ENCODE measurements at places on chromosomes 6 and 20. TPM values are rescaled to one million over a fixed set of nuclear protein-coding genes. Genes with fewer than 3 reads are reported as not detected.

Gene EYA4
- total RNA-seq = not detected

Gene NKX2-2
- not detected for total RNA-seq

GRCh38 chr6:32189742-32190053 is 304 bp downstream of the PBX2 start:
- no peak for DNase-seq

DNA sequence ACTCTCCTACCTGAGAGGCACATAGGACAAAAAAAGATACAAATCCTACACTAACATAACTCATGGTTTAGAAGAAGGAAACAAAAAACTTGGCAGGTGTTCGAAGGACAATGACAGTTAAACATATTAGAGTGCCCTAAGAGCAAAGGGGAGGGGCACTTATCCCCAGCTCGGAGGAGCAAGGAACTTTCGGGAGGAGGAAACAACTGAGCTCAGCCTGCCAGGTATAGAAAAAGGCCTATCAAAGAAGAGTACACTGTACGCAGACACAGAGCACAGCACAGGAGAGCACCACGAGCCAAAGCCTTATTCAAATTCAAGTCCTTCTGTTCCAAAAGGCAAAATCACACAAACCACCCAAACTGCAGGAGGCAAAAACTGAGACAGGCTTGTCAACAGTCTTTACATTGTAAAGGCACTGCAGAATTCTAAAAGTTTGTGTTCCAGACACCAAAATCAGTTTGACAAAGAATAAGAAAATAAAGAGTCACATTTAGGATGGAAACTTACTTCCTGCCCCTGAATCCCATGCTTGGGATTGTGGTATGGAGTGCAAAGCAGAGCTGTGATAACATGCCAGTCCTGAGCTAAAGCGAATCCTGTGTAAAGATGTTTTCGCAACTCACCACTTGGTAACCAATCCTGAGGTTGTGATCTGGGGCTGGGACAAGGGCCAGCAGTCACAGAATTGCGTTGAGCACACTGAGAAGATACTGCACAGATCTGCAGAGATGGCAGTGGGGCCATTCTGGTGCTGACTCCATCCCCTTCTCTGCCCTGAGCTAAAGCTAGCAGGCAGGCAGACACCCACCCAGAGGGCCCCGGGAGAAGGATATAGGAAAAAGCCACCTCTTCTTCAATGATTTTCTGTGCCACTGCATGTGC is 108.6 kb downstream of the CHD6 start:
- no peak for DNase-seq

DNA sequence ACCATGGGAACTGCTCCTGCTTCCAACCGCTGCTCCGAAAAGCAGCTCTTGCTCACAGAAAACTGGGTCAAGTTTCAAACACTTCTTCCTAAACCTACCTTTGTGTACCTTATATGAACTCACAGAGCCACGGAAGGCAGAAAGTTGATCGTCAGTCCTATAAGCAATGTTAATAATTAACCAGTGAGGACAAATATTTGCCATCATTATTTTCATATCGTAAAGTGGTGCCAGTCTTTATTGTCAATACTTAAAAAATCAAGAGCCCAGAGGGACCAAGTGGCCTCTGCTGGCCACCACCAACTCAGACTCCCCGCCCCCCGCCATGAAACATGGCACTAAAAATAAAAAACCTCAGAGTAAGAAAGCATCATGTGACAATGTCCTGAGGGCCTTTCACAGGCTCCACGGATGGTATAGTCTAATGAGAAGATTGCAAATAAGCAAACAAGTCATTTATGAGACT is 9.1 kb upstream of the PBOV1 start:
- DNase-seq = no peak

GRCh38 chr6:24859132-24859531 is 60.4 kb upstream of the ARMH2 start:
- DNase-seq = no peak

DNA sequence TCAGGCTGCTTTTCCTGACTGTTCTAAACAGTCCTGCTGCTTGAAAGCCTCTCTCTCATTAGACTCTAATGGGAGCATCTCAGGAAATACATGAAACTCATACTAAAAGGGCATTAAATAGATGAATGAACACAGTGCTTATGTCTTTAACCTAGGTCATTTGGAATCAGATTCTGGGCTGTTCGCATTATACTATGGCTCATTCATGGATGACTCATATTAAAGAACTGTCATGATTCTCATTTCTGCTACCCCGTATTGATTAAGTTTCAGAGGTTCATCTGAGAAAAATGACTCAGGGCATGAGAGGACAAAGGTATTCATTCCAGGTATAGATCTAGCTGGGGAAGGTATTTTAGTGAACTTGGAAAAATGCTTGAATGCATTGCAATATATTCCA is 335.5 kb downstream of the GJA1 start:
- DNase-seq = no peak

GRCh38 chr6:156777577-156778453 is 637 bp downstream of the ARID1B start:
- DNase-seq = peak; percentile 70

DNA sequence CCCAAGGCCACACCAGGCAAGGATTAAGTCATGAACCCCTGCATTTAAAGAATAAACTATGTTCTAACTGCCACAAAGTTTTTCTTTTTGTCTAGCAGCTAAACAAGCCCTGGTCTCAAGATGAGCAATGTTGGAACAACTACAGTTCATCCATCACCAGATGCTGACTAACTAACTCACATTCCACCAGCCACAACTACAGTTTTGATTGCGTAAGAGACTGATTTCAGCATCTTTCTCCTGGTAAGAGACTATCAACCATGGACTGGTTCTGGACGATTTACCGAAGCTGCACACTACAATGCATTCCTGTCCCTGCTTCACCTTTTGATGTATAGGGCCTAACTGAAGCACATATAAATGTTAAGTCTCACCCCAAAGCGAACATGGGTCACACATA is 43.0 kb downstream of the F13A1 start:
- DNase-seq = no peak

GRCh38 chr6:139277587-139277986 is 14.2 kb downstream of the TXLNB start:
- DNase-seq = no peak

DNA sequence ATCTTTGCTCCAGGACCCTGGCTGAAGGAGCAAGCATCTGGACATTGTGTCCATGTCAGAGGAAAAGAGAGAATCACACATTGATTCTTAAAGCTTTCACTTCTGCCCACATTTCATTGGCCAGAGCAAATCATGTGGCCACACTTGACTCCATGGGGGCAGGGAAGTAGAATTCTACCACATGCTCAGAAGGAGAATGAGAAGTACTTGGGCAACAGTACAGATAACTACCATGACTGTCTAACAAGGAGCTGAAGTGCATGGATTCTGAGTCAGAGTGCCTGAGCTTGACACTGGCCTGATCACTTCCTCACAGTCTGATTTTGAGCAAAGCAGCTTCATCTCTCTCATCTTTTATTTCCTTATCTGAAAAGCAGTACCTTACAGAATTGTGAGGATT is 38.6 kb downstream of the GHRH start:
- DNase-seq = no peak

Data from activated naive CD4-positive, alpha-beta T cell treated with anti-CD3 and anti-CD28 coated beads, Interleukin-2, amount 50 U/mL, for 72 hours (primary cell).